Fibroblast of gingiva (primary cell): ENCODE measurements at places on chromosomes 6 and 20.

GRCh38 chr20:46255440-46256104, 52.7 kb downstream of the CDH22 start:
- no peak for DNase-seq

- DNase-seq: no peak
Observed at GRCh38 chr6:137352859-137353258, 133.7 kb upstream of the IFNGR1 start.

GRCh38 chr20:57620274-57620990, at the start of gene ZBP1:
Gene ZBP1 (minus strand): TSS chr20:57620426. CDS start chr20:57620295, 131 bp downstream.
- no peak for DNase-seq

- peak; percentile 24 for DNase-seq
Observed at GRCh38 chr6:70310063-70310694, 7.3 kb upstream of the COL9A1 start.

- peak; percentile 73 for DNase-seq
Observed at GRCh38 chr6:145813285-145814034, 1.1 kb downstream of the FBXO30 start.

DNA sequence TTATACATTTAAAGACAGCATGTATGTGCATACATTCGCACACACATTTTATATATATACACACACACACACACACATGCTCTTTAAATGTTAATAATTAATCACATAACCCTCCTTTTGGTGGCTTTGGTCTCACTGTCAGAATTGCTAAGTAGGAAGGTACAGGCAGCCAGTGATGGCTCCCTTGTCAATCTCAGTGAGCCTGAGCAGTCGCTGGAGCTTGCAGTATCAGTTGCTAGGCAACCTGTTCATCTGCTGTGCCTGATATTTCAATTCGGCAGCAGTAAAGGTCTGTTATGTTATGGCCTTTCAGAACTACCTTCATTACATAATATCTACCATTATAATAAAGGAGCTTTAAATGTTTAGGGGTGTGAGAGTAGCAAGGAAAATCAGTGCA, 374.3 kb downstream of the LMBRD1 start:
- no peak for DNase-seq

DNA sequence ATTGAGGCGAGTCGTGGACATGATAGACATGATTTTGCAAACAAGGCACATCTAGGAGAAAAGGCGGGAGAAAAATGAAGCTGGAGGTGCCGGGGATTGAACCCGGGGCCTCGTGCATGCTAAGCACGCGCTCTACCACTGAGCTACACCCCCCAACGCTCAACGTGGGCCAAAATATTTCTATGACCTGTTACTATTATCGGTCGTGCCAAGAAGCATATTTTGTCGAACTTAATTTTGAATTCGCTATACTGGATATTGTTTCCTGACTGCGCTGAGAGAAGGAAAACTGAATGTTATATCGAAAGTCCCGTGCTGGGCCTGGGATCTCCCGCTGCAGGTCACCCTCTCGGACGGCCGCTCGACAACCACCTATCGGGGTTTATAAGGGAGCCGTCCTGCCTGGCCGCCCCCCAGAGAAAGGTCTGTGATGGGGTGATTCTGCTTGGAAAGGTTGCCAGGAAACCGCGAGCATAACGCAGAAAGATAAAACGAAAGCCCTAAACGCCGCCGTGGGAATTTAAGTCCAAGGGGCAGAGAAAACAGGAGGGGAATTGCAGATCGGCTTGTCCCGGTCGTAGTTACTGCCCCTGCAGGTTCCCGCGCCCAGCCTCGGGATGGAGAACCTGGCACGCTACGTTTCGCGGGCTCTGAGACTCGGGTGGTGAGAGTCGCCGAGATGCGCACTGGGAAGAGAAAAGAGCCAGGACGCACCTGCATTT, 60.0 kb downstream of the TRIM27 start:
- DNase-seq: peak; percentile 76

DNA sequence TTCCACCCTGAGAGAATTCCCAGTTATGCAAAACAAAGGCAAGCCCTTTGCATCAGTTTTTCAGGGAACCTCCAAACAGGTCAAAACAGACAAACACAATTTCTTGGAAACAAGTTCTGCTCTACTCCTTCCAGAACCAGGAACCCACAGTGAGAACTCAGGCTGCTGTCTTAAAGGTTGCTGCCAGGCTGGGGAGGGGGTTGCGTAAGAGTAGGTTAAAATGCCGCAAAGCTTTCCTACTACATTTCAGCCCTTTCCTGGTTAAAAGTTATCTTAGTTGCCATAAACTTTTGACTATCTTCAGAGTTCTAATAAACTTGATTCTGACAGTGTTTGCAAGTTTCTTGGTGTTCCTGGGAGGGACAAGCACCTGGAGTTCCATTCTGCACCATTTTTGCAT, 33.8 kb downstream of the KPNA5 start:
- no peak for DNase-seq

DNA sequence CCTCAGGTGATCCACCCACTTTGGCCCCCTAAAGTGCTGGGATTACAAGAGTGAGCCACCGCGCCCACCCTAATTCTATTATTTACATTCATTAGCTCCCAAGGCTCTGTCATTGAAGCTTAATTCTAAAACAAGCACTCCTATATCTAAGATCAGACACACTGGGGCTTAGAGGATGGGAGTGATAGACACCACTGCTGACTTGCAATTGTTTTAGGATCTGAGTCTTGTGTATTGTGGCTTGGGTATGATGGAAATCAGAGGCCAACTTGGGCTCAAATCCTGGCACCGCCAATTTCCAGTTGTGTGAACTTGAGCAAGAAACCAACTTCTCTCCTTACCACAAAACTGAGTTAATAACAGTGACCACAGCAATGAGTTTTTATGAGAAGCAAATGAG, 34.7 kb downstream of the MTRES1 start:
- DNase-seq: no peak

GRCh38 chr6:111997853-111998208, 56.1 kb upstream of the CCN6 start:
- no peak for DNase-seq

GRCh38 chr6:166169549-166170421, 2.1 kb upstream of the TBXT start:
- DNase-seq: no peak

DNA sequence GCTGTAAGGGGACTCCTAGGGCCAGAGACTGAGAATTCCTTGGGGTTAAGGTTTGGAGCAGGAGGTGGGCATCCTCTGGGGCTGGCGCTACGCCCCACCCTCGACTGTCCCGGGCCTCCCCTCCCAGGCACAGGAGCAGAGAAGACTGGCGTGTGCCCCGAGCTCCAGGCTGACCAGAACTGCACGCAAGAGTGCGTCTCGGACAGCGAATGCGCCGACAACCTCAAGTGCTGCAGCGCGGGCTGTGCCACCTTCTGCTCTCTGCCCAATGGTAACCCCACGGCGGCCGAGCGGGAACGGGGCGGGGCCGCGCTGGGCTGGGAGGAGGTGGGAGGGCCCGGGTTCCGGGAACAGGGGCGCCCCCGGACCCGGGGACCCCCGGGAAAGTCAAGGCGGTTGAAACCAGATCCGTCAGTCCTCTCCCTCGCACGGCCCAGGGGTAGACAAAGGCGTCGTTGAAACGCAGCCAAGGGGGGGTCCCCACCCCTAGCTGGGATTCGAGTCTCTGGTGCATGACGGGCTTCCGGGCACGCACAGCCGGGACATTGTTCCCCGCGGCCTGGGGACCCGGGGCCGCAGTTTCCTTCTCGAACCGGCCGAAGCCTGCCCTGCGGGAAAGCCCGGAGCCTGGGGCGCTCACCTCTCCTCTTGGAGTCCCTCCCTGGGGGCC, 844 bp downstream of the WFDC2 start:
- no peak for DNase-seq

DNA sequence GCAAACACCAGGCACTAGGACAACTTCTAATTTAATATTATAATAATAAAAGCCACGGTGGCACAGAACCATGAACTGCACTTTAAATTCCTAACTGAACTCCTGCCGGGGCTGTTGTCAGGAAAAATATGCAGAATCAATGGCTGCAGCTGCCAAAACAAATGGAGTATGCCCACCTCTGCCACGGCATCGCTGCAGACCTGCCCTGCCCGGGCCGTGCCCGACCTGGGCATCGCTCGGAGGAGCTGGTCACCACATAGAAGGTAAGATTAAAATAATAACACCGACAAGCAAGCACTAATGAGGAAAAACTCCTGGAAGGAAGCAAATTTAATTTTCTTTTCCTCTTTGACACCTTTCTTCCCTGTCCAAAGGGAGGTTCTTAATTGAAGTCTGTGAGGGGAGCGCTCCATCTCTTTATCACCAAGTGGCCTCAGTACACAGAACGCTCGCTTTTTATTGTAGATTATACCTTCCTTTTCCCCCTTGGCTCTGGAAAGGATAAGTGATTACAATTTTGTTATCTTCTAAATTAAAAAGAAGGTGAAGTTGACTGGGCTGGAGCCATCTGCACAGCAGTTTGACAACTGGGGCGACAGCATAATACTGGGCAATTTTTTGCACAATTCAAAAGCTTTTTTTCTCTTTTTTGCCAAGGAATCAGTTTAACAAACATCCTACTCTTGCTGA, 351.3 kb downstream of the ZFAND3 start:
- DNase-seq: no peak

GRCh38 chr6:155056756-155057155, 61.6 kb downstream of the TIAM2 start:
- no peak for DNase-seq

- DNase-seq: no peak
Observed at GRCh38 chr6:55536391-55536956, 42.5 kb downstream of the HMGCLL1 start.

- peak; percentile 48 for DNase-seq
Observed at GRCh38 chr6:45423111-45423823, 45.5 kb upstream of the SUPT3H start.

DNA sequence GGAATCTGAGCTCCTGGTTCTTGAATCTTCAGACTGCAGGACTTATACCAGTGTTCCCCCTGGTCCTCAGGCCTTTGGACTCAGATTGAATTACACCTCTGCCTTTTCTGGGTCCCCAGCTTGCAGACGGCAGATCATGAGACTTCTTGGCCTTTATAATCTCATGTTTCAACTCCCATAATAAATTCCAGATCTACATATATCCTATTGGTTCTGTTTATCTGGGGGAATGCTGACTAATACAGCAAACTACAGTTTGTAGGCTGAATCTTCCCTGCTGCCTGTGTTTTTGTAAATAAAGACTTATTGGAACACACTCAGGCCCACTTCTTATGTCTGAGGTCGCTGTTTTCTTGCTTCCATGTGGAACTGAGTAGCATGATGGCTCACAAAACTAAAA, 184.7 kb downstream of the HDGFL1 start:
- peak; percentile 63 for DNase-seq

DNA sequence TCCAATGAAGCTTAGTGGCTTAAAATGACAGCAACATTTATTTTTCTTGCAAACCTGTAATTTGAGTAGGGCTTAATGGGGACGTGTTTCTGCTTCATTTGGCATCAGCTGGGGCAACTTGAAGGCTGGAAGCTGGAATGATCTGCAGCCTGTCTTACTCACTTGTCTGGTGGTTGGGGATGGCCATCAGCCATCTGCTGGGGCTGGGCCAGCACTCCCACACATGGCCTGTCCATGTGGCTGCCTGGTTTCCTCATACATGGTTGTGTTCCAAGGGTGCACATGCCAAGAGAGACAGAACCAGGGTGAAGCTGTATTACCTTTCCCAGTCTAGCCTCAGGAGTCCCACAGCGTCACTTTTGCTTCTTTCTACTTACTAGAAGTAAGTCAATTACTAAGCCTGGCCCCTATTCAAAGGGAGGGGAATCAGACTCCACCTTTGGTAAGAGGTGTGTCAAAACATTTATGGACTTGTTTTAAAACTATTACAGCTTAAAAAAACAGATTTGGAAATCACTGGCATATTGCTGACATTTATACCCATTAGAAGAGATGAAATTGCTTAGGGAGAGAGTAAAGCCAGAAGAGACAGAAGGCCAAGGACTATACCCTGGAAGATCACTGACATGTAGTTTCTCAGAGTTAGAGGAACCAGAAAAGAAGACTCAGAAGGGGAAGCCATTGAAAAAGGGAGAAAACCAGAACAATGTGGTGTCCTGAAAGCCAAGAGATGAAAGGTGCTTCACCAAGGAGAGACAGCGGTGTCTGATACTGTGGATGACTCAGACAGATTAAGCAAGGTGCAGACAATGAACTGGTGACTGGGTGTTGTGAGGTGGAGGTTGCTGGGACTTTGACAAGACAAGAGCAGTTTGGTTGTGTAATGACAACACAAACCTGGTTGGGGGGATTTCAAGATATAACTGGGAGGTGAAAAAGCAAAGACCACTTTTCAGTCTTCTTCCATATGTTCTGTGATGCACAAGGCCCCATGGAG, 345.2 kb downstream of the GJA1 start:
- DNase-seq: peak; percentile 99
